ENCODE measurements at places on chromosomes 11 and 22.

DNA sequence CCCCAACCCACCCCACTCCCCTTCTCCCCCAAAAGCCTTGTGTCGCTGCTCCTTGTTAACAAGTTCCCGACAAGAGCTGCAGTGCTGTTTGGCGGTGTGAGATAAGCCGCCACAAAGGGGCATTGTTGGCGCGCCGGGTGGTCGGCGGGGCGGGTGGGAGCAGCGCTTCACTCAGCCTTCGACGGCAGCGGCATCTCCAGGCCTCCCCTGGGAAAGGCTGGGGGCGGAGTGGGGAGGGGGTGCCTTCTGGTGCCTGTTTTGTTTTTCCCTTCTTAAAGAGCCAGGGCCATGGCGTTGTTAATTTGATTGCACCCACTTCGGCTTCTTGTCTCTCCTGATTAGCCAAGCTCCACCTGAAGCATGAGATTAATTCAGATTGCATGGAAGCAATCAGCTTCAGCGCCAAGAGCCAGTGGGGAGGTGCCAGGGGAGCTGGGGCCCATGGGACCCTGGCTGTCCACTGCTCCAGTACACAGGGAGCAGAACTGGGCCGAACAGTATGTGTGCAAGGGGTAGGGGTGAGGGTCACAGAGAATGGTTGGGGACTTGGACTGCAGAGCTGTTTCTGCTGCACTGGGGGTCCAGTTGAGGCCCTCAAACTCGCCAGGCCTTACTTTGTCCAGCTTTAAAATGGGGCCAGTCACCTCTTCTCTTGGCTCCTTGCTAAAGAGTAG lies 165.1 kb downstream of the CEP164 start:
- no peak for DNase-seq

DNA sequence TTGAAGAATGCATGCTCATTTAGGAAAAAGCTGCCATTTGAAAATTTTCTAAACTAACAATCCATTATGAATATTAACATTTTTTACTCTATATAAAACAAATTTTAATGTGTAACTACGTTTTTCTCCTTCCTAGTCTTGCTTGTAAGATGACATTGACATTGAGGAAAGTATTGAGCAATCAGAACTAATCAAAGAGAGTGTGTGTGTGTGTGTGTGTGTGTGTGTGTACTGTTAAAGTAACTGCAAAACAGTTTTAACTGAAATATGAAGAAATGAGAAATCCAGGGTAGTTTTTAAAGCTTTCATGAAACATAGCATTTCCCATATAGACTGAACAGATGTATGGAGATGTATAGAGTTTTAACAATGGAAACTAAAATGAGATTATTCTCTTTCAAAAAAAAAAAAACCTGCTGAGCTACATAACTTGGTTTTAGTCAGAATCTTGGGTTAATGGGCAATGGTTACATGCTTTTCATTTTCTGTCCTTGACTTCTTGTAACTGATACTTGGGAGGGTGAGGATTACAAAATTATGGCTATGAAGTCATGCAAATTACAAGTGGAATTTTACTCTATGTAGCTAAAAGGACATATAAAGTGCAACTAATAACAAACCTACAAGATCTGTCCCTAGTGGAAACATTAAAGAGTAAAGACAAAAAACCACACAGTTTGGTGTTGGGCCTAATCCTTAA lies 2.0 kb downstream of the PDGFD start:
- DNase-seq, result no peak

DNA sequence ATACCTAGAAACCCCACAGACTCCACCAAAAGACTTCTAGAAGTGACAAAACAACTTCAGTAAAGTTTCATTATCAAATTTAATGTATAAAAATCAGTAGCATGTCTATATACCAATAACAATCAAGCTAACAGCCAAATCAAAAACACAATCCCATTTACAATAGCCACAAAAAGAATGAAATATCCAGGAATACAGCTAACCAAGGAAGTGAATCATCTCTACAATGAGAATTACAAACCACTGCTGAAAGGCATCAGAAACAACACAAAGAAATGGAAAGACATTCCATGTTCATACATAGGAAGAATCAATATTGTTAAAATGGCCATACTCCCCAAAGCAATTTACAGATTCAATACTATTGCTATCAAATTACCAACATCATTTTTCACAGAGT lies 46.0 kb downstream of the PRCP start:
- DNase-seq, result no peak

DNA sequence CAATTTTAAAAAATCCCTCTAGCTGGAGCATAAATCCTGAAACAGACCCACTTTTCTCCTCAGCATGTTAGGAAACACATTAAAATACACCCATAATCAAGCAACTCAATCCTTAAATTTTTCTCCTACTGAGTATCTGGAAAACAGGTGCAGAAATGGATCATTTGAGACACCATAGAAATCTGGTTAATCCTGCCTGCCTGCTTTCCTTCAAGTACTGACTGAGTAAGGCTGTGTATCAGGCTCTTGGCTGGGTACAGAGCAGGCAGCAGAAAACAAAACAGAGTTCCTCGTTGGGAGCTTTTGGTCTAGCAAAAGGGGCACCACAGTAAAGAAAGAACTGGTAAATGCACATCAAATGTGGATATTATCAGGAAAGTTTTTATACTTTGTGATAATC lies 1.9 kb downstream of the KCNQ1OT1 start:
- DNase-seq, result no peak

DNA sequence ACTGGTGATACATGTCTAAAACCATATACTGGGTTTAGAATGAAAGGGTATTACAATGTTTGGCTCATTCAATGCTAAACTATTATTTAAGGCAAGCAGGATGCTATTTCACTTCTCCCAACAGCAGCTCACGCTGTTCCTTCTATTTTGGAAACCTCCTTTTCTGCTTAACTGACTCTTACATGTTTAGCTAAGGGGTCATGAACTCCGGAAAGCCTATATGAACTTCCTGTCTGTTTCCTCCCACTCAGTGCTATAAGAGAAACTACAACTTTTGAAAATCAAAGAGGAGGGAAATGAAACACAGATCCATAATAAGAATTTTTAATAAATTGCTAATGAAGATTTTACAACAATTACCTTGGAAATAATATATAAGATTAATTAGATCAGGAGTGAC lies 30.9 kb downstream of the SLC36A4 start:
- DNase-seq, result no peak

DNA sequence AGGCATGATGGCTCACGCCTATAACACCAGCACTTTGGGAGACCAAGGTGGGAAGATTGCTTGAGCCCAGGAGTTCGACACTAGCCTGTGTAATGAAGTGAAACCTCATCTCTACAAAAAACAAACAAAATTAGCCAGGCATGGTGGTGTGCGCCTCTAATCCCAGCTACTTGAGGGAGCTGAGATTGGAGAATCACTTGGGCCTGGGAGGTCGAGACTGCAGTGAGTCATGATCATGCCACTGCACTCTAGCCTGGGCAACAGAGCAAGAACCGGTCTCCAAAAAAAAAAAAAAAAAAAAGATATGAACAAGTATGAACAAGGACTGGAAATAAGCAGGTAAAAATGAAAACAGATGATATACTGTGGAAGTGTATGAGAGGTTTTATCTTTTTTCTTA lies 54.1 kb upstream of the SOX6 start:
- DNase-seq, result no peak

- DNase-seq, result peak; percentile 29
These were observed 8.0 kb upstream of the HTATIP2 start for GRCh38 chr11:20355221-20356219.

DNA sequence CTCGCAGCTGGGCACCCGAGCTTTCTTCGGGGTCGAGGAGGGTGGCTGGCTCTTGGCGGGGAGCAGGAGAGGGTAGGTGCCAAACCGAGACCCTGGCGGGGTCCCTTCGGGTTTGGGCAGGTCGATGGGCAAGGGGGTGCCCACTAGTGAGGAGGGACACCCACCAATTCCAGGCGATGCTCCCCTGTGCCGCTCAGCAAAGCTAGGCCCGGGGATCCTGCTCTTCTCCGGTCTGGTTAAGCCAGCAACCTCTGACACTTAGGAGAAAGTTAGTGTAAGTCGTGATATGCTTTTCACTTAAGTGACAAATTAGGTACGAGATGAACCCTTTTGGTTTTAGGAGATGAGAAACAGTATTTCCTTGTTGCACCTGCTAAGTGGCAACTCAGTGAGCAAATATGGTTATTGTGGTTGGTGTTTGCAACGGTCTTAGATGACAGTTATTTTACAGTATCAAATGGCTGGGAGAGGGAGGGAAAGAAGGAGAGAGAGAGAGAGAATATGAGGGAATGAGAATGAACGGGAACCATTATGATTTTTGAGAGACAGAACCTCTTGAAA lies 565 bp downstream of the NUCB2 start:
- DNase-seq, result no peak

DNA sequence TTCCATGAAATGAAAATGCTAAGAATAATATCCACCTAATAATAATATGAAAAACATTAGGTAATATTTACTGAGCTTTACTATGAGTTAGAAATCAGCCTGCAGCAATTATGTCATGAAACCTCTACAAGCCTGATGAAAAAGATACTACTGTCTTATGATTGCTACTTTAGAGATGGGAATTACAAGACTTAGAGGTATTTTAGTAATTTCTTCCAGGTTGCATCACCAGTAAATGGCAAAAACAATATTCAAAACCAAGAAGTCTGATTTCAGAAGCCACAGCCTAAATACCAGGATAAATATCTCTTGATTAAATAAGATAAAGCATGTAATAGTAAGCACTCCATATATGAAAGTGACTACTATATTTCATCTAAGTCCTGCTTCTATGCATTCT lies 13.8 kb downstream of the OR5B21 start:
- no peak for DNase-seq

Data from activated T-cell treated with anti-CD3 and anti-CD28 coated beads, Interleukin-2, amount 50 U/mL, for 48 hours (primary cell).